ENCODE measurements at places on chromosomes 5 and 9. TPM values are rescaled to one million over a fixed set of nuclear protein-coding genes. Genes with fewer than 3 reads are reported as not detected.

Gene MBLAC2
- 2.8 TPM for total RNA-seq

Gene BAAT
- total RNA-seq = not detected

- H3K36me3 ChIP-seq = no peaks in the 10 kb centered on the region
- DNase-seq = no peak
- no peaks in the 10 kb centered on the region for H3K4me1 ChIP-seq
- H3K27me3 ChIP-seq = no peaks in the 10 kb centered on the region
- no peak overlapping the region for H3K4me3 ChIP-seq
- H3K27ac ChIP-seq = no peak overlapping the region
Measured at GRCh38 chr9:133932181-133932580, 59.9 kb downstream of the VAV2 start.

DNA sequence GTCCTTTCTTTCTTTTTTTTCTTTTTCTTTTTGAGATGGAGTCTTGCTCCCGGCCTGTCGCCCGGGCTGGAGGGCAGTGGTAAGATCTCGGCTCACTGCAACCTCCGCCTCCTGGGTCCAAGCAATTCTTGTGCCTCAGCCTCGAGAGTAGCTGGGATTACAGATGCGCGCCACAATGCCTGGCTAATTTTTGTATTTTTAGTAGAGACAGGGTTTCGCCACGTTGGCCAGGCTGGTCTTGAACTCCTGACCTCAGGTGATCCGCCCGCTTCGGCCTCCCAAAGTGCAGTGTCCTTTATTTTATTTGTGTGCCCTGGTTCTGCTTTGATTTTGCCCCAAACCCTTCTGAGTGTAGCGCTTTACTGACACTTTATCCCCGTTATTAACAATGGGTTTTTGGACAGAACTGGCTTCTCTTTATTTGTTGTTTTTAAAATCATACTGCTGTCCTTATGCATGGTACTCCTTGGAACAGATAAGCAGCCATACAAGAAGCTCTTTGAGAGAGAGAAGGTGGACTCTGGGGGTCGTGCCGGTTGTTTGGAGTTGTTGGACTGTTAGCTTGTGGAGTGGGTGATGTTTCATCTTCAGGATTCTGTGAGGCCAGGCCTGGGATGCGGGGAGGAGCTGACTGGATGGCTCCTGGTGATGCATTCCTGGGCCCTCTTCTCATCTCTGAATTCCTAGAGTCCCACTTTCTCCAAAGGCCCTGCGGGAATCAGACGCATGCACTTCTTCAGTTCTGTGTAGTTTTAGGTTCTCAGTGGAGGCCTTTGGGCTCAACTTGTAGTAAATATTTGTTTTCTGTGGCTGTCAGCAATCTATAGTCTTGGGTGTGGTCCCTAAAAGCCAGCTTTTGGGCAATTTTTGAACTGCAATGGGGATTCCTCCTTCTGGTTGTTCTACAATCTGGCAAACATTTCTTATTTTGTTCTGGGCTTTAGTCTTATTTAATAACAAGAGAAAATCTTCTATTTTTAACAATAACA, 47.8 kb downstream of the PTTG1 start:
- DNase-seq = no peak
- peaks cover 20% of the 10 kb centered on the region for H3K36me3 ChIP-seq
- peaks cover 74% of the 10 kb centered on the region for H3K4me1 ChIP-seq
- no peaks in the 10 kb centered on the region for H3K27me3 ChIP-seq
- H3K27ac ChIP-seq = peak overlapping the region; percentile 89

- no peak overlapping the region for H3K4me3 ChIP-seq
- H3K4me1 ChIP-seq = peaks cover 12% of the 10 kb centered on the region
- H3K27me3 ChIP-seq = peaks cover 10% of the 10 kb centered on the region
- H3K27ac ChIP-seq = no peak overlapping the region
- no peak for DNase-seq
- no peaks in the 10 kb centered on the region for H3K36me3 ChIP-seq
Measured at GRCh38 chr5:34597034-34598027, 58.8 kb upstream of the RAI14 start.
